CD4-positive, alpha-beta T cell (primary cell): ENCODE measurements at places on chromosomes 16 and 17. TPM values are rescaled to one million over a fixed set of nuclear protein-coding genes. Genes with fewer than 3 reads are reported as not detected.

DNA sequence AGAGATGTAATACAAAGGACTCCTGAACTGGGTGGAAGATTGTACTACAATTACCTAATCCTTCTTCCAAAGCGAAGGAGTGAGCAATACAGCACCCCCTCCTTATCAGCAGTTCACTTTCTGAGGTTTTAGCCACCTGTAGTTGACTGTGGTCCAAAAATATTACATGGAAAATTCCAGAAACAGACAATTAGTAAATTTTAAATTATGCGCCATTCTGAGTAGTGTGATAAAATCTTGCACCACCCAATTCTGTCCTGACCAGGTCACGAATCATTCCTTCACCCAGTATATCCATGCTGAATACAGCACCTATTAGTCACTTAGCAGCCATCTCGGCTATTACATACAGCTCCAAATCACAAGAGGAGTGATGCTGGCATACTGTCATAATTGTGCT, 23.2 kb downstream of the VPS53 start:
- DNase-seq: no peak

DNA sequence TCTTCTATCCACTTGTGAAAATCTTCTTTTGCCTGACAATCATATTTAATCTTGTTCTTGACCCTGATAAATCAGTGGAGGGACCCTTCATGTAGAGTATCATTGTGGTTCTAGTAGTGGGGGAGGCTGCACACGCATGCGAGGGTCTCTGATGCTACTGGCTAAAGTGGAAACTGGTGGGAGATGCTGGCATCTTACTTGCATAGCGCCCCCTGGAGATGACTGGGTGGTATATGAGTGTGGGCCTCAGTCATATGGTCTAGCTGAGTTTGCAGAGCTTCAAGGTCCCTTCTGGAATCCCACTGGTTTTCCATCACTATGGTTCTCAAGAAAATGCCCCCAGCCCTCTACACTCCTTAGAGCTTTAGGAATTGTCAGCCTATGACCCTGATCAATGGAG, 236.4 kb upstream of the AXIN2 start:
- peak; percentile 13 for DNase-seq

GRCh38 chr17:59402760-59403159, 71.3 kb downstream of the YPEL2 start:
- no peak for DNase-seq

DNA sequence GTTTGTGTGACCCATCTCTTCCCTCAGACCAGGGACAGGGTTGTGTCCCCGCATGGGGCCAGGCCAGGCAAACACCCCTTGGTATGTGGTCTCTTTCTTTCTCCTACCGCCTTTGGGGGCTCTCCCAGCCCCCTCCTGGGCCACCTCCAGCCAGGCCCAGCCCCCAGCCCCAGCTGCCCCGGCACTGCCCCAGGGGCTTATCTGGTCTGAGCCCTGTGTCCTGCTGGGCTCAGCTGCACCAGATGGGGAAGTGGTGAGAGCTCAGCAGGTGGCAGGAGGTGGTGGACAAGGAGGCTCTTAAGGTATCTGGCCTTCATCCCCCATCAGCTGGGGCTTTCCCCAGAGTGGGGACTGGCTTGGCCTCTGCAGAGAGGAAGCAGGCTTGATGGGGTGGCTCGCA, 8.7 kb downstream of the ADAM11 start:
- no peak for DNase-seq

- DNase-seq: no peak
These were observed 1092.7 kb upstream of the GOT2 start for GRCh38 chr16:59826767-59827166.

DNA sequence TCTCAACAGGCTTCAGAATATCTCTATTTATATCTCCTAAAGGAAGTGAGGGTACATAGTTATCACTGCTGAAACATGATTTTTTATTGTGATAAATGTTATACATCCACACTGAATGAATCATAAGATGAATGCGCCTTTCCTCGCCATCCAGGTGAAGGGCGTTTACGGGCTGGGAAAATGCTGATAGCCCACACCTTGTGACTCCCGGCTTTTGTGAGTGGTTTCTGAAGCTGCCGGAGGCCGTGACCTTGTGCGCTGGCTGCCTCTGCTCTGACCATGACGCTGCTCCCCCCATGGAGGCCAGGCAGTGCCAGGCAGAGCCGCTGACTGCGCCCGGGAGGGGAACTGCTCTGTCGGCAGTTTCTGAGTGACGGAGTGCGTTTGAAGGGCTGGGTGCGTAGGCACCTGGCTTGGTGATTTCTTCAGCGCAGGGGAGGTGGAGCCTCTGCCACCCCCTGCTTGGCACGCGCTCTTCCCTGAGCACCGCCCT, 97.2 kb downstream of the RAP1GAP2 start:
- DNase-seq: no peak

GRCh38 chr17:79623786-79624717, 13.2 kb upstream of the RBFOX3 start:
- no peak for DNase-seq

DNA sequence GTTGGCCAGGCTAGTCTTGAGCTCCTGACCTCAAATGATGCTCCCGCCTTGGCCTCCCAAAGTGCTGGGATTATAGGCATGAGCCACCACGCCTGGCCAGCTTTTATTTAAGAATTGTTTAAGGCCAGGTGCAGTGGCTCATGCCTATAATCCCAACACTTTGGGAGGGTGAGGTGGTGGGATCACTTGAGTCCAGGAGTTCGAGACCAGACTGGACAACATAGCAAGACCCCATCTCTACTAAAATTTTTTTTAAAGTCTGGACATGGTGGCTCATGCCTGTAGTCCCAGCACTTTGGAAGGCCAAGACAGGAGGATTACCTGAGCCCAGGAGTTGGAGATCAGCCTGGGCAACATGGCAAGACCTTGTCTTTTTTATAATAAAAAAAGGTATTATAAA, 5.2 kb downstream of the PLXDC1 start:
- no peak for DNase-seq

DNA sequence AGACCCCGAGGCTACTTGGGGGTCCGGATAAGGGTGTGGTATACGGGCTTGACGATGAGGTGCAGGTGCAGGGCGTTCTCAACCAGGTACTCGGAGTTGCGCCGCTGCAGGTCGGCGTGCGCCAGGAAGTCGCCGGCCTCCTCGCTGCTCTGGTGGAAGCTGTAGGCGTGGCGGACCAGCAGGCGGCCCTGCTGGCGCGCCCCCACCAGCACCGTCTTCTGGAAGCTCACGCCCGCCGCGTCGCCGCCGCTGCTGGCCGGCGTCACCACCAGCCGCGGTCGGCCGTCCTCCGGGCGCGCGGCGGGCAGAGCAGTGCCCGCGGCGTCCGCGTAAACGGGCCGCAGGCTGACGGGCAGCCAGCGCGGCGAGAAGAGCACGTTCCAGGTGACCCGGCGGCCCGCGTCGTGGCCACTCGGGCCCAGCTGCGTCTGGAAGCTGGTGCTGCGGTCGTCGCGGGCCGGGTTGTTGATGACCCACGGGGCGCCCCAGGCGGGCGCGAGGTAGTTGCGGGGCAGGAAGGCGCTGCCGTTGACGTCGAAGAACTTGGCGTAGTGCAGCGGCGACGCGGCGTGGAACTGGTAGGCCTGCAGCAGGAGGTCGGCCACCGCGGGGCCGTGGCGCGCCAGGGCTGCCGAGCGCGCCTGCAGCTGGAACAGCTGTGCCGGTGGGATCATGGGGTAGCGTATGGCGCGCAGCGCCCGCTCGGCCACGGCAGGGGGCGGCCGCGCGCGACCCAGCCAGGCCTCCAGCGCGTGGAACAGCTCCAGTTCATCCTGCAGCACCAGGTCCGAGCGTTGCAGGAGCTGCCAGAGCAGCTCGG, 4.8 kb downstream of the BTBD17 start:
- no peak for DNase-seq

DNA sequence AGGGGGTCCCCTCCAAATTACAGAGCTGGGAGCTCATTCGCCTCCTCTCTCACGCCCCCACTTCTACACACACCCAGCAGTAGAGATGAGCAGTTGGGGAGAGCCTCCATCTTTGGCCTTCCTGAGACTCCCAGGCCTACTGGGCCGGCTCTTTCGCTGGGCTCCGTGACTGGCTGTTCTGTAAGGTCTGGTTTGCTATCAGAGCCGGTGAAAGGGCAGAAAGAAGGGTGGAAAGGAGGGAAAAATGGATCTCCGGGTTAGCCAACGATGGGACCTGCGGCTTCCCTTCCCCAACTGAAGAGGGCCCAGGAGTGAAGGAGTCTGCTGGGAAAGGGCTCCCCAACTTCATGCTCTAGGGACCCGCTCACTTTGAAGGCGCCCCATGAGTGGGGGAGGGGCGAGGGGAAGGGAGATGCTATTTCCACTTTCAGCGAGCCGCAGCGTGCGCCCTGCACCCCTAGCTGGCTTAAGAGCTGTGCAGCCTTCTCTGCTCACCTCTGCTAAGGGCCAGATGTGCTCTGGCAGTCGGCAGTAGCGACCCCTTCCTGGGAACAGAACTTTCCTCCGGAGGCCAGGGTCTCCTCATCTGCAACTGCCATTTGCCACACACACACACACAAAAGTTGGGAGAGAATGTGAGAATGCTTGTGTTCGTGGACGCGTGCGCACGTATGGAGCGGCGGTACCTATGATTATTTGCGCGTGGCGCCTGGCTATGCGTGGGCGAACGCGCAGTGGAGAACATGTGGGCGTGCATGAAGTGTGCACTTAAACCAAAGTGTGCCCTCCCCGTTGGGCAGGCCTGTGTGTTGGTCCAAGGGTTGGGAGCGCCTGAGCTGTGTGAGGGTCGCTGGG, 2.9 kb upstream of the FOXF1 start:
- no peak for DNase-seq

DNA sequence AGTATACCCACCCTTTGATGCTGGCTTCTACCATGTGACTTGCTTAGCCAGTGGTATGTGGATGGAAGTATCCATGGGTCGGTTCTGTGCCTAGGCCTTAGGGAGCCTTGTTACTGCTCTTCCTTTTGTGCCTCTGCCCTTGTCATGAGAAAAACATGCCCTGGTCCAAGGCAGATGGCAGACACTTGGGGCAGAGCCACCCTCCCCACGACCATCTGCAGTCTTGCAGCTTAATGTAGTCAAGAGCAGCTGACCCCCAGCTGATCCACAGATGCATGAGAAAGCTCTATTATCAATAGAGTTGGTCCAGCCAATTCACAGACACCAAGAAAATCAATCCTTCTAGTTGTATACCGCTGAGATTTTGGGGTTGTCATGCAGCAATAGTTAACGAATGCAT, 95.7 kb downstream of the SLC39A11 start:
- DNase-seq: no peak

DNA sequence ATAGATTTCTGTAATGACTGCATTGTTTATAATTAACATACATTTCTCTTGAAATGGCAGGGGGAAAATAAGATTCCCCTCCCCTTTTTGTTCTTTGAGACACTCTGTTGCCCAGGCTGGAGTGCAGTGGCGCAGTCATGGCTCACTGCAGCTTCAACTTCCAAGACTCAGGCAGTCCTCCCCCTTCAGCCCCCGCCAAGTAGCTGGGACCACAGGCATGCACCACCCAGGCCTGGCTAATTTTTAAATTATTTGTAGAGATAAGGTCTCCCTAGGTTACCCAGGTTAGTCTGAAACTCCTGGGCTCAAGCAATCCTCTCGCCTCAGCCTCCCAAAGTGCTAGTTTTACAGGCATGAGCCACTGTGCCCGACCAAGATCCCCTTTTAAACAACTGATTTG, 67.7 kb downstream of the KATNIP start:
- DNase-seq: no peak

DNA sequence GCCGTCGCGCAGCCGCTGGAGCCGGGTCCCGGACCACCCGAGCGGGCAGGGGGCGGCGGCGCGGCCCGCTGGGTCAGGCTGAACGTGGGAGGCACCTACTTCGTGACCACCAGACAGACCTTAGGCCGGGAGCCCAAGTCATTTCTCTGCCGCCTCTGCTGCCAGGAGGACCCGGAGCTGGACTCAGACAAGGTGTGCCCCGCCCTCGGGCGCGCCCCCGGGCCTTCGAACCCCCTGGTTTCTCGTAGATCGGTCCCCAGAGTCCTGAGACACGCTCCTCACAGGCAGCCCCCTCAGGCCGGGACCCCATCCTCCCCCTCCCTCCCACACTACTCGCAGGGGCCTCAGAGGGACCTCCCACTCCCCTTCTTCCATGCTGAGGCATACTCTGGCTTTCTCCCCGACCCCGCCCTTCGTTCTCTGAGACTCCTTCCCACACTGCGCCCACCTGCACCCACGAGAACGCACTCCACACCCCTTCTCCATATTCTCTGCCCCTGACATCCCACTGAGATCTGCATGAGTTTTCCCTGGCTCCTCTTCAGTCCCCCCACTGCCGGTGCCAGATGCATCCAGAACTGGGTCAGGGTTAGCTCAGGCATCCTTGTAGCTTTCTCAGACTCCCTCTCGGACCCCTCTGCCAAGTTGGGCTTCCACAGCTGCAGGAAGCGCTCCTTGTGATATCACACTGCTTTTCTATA, 523 bp downstream of the KCTD2 start:
- peak; percentile 44 for DNase-seq

GRCh38 chr17:69093279-69093789, 32.6 kb upstream of the ABCA9 start:
- peak; percentile 8 for DNase-seq

- DNase-seq: no peak
These were observed 47.2 kb downstream of the SRL start for GRCh38 chr16:4194661-4195060.

- DNase-seq: no peak
These were observed 22.8 kb downstream of the CPNE2 start for GRCh38 chr16:57115168-57115513.

- DNase-seq: no peak
These were observed 2287.7 kb downstream of the TP53TG3F start for GRCh38 chr16:35746963-35747657.

DNA sequence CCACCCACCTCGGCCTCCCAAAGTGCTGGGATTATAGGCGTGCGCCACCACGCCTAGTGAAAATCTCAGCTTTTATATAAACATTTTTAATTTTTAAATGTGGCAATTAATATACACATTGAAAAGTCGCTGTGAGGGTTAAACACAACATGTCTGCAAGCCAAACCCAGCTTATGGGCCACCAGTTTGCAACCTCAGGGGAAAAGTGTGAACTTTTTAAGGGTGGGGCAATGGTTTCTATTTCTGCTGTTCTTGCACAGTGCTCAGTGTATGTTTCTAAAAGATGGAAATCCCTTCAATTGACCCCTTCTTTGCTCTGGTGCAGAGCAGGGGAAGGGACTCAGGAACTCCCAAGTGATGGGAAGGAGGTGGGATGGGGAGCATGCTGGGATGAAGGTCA, 18.3 kb upstream of the SUPT4H1 start:
- peak; percentile 16 for DNase-seq

DNA sequence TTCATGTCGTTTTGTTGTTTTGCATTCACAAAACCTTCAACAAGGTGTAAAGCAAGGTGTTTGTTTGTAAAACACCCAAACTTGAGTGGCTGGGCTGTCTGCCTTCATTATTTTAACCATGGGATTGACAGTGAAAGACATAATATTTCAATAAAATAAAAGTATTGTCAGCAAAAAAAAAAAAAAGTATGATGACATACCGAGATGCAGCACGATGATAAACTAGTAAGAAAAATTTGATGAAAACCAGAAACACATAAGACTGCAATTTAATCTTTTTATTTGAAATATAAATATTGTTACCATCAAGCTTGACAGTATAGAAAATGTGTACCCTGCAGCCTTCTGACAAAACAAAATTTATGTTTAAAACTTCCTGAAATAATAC, 419.3 kb upstream of the DYNLRB2 start:
- DNase-seq: no peak

The PPP1R27 gene
- total RNA-seq: not detected

The MEIOB gene
- total RNA-seq: not detected

The HS3ST3A1 gene
- total RNA-seq: 0.22 TPM

The FBXW10 gene
- not detected for total RNA-seq

The PCGF2 gene
- total RNA-seq: not detected

The PRSS36 gene
- total RNA-seq: 0.33 TPM

The HID1 gene
- 31.8 TPM for total RNA-seq

The SEC14L5 gene
- not detected for total RNA-seq

The KCNJ12 gene
- 0.11 TPM for total RNA-seq

The NLRC3 gene
- 51.5 TPM for total RNA-seq

The C17orf75 gene
- total RNA-seq: 15.9 TPM
